ELR (cell line): ENCODE measurements at places on chromosomes 16 and 17.

GRCh38 chr17:61496957-61497653 is 44.9 kb downstream of the TBX4 start:
- DNase-seq, result no peak

- DNase-seq, result no peak
Measured at GRCh38 chr17:64378890-64379354, 11.7 kb downstream of the PECAM1 start.

GRCh38 chr17:74446551-74447500 is 14.9 kb downstream of the GPRC5C start:
- no peak for DNase-seq

DNA sequence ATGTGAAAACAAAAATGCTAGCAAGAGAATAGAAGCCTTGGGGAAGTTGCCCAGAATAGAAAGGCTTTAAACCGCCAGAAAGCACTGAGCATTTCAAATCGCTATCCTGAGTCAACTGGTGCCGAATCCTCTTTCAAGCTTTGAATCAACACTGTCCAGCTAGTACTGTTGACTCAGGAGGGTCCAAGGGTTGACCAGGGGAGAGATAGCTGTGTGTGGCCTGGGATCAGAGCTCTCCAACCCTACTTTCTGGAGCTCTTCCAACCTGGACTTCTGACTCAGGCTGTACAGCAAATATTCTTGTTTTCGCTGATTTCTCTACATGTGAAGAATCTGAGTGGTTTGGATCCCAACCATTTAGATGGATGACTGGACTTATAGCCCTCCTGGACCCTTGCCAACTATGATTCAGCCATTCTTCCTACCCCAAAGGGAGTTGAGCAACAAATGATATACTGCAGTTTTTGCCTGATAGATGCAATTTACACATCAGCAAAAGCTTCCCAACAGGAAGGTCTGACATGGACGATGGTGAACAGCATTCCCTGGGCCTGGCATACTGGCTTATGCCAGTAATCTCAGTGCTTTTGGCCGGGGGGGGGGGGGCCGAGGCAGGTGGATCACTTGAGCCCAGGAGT is 154.0 kb upstream of the SDK2 start:
- DNase-seq, result peak; percentile 55

- peak; percentile 58 for DNase-seq
Measured at GRCh38 chr17:75625813-75626486, 7.3 kb upstream of the SMIM5 start.

GRCh38 chr17:71398800-71399219 is 722.0 kb upstream of the SOX9 start:
- no peak for DNase-seq

GRCh38 chr16:54510685-54511221 is 224.2 kb upstream of the IRX3 start:
- no peak for DNase-seq

DNA sequence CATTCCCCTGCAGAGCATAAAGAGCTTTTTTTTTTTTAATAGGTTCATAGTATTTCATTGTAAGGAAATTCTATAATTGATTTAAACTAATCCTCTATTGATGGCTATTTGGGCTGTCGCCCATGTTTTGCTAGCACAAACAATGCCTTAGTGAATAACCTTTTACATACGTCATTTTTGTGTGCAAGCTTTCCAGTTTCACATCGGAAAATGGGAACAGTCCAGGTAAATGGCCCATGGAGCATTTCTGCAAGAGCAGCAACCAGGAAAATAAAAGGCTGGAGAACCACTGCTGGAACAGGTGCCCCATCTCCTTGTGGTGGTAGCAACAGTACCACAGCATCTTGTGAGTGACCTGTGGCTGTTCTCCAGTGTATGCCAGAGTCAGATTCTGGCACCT is 48.6 kb downstream of the CDH1 start:
- DNase-seq, result no peak

- DNase-seq, result no peak
Measured at GRCh38 chr16:47873434-47873833, 282.4 kb downstream of the ABCC12 start.

GRCh38 chr16:12067714-12068401 is 91.3 kb downstream of the SNX29 start:
- DNase-seq, result peak; percentile 77

- DNase-seq, result no peak
Measured at GRCh38 chr17:40718930-40719329, 15.4 kb upstream of the KRT24 start.

- DNase-seq, result peak; percentile 95
Measured at GRCh38 chr16:59632276-59632855, 898.2 kb upstream of the GOT2 start.

DNA sequence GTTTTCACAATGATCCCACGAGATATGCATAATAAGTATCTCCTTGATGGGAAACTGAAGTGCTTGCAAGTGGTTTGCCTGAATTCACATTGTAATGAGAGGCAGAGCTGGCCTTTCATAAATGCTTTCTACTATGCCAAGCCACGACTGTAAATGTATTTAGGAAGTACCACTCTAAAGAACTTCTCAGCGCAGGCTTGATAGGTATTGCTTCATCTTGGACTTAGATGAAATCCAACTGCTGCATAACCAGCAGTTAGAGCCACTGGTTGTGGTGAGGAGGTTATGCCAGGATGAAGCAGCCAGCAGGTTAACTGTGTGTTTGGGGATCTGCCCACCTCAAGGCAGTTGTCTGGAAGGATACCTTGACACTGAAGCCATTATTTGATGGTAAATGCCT is 26.8 kb downstream of the MARCHF10 start:
- no peak for DNase-seq

GRCh38 chr17:75487351-75488070 is 27.8 kb downstream of the CASKIN2 start:
- peak; percentile 23 for DNase-seq

DNA sequence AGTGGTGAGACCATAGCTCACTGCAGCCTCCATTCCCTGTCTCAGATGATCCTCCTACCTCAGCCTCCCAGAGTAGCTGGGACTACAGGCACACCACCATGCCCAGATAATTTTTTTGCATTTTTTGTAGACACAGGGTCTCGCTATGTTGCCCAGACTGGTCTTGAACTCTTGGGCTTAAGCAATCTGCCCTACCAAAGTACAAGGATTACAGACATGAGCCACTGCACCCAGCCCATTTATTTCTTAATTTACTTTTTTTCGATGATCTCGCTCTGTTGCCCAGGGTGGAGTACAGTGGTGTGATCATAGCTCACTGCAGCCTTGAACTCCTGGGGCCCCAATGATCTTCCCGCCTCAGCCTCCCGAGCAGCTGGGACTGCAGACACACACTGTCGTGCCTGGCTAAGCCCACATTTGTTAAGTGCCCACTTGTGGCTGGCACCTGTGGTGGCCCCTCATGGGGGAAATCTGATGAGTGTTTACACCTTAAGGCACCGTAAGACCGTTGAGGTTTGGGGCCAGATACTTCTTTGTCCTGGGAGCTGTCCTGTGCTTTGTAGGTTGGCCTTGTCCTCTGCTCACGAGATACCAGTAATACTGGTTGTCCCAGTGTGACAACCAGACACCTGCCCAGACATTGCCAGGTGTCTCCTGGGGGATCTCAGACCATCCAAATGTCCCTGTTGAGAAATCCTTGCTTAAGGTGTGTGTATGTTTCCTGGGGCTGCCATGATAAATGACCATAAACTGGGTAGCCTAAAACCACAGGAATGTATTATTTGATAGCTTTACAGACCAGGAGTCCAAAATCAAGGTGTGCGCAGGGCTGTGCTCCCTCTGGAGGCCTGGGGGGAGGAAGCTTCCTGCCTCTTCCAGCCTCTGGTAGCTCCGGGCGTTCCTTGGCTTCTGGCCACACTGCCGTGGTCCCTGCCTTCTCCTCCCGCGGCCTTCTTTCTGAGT is 141.4 kb upstream of the GSE1 start:
- DNase-seq, result no peak

GRCh38 chr17:38464723-38465390 is 36.6 kb downstream of the ARHGAP23 start:
- DNase-seq, result peak; percentile 94

DNA sequence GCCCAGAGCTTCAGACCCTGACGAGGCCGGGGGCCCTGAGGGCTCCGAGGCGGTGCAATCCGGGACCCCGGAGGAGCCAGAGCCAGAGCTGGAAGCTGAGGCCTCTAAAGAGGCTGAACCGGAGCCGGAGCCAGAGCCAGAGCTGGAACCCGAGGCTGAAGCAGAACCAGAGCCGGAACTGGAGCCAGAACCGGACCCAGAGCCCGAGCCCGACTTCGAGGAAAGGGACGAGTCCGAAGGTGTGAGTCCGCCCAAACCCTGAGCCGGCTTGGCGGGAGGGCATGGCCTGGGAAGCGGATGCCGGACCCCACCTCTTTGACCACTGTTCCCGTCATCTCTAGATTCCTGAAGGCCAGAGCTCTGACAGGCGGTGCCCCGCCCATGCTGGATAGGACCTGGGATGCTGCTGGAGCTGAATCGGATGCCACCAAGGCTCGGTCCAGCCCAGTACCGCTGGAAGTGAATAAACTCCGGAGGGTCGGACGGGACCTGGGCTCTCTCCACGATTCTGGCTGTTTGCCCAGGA is 4.4 kb downstream of the NOL3 start:
- no peak for DNase-seq

DNA sequence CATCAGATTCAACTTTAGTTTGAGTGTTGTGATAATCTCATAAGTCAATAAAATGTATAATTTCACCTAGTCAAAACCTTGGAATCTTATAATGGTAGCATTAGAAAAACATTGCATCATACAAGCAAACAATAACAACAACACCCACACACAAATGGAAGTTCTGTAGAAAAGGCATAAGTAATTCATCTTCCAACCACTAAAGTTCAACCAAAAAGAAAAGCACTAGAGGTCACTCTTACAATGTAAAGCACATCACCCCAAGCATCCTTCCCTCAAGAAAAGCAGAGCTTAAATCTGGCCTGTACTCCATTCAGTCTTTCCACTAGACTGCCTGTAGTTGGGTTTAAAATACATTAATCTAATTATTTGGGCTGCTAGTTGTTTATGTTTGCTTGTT is 1.8 kb downstream of the CNTNAP4 start:
- no peak for DNase-seq

DNA sequence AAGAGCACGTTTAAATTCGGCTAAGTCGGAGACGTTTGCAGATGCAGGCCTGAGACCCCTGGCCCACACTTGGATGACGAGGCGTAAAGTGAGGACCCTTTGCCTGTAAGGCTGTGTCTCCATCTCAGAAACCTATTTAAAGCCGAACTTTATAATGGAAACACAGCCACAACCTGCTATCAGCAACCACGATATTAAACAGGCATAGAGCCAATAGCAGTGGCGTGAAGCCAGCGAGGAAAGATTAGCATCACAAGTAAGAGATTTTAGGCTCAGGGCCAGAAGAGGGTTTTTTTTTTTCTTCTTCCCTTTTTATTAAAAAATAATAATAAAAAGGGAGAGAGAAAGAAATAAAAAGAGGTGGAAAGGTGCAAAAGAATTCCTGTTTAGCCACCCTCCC is 111.3 kb upstream of the NOL11 start:
- no peak for DNase-seq

DNA sequence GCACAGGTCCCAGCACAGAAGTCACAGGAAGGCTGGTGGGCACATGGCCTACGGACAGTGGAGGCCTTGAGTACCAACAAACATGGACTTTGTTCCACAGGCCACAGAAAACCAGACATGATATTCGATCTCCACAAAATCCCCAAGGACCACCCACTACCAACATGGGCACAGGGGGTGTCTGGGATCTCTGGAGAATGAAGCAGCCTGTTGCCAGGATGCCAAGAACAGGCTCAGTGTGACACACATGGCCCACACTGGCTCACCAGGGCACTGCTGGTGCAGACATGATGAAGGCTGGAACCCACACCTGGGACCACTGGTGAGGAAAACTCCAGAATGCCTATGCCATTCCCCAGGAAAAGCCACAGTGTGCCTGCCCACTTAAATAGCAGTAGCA is 120.2 kb downstream of the C16orf78 start:
- DNase-seq, result no peak

GRCh38 chr17:72121164-72122009 is 567 bp downstream of the SOX9 start:
- DNase-seq, result peak; percentile 73

DNA sequence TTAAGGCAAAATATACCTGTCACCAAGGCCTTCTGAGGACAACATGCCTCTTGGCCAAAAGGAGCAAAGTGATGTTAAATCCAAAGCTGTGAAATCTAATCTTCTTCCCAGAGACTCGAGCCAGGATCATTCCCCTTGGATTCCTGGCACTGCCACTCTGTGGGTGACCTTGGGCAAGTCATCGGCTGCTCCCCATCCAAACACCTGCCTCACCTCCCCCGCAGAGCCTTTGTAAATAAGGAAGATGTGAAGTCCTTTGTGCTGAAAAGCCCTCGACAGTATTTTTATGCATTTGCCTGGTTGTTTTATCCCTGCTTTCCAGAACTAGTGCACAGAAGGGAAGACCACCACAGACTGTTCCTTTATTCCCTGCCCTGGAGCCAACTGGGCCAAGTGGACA is 5.4 kb upstream of the CEP295NL start:
- DNase-seq, result no peak

DNA sequence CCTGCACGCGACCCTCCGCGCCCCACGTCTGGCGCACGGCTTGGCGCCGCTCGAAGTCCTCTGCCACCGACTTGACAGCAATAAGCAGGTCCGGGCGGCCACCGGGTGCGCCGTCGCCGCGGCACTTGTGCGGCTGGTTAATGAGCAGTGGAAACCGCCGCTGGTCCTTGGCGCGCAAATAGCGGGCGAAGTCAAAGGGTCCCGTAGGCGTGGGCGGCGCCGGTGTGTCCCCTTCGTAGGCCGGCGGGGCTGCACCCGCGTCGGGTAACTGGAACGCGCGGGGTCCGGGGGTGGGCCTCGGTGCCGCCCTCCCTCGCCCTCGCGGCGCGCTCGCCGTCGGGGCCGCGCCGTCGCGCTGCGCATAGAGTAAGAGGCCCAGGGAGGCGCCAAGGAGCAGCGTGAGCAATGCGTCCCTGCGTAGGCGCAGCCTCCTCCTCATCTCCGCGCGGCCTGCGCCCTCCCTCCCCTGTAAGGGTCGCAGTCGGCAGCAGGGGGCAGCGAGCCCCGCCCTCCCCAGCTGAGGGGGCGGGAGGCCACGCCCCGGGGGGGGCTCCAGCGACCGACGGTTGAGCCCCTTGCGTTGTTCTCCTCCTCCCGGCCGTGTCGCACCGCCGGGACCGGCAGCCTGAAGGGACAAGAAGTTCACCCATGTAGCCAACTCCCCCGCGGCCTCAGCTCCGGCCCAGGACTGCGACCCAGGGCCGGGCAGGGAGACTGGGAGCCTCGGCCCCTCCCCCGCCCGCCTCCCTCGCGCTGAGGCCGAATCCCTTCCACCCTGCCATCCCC is 558 bp downstream of the B3GNT9 start:
- peak; percentile 45 for DNase-seq

GRCh38 chr16:17321824-17322223 is 148.9 kb downstream of the XYLT1 start:
- no peak for DNase-seq

DNA sequence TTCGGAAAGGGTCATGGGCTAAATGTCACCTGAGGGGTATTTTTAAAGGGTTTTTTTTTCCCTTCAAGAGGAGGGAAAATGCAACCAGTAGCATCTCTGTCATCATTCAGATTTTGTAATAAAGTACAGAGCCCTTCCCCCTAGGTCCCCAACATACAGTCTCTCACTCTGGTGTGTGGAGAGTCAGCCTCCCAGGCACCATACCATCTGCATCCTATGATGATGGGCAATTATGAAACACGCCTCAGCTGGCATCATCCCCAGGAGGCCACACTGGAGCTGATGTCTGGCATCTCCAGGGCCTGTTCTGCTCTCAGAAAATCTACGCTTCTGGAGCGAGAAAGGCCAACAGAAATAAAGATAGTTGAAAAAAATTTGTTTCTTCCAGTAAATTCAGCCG is 32.0 kb downstream of the TBX4 start:
- DNase-seq, result no peak

GRCh38 chr17:7322520-7323194 is 6.5 kb downstream of the NEURL4 start:
- no peak for DNase-seq
